ENCODE measurements at places on chromosomes 7 and 10.

DNA sequence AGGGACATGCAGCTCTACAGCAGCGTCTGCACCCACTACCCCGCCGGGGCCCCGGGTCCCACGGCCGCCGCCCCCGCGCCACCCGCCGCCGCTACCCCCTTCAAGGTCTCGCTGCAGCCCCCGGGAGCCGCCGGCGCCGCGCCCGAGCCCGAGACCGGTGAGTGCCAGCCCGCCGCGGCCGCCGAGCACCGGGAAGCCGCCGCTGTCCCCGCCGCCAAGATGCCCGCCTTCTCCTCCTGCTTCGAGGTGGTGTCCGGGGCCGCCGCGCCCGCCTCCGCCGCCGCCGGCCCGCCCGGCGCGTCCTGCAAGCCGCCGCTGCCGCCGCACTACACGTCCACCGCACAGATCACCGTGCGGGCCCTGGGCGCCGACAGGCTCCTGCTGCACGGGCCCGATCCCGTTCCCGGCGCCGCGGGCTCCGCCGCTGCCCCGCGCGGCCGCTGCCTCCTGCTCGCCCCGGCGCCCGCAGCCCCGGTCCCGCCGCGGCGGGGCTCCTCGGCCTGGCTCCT lies 631 bp downstream of the OTUD1 start:
- DNase-seq = no peak

GRCh38 chr10:4770801-4771553 lies 55.0 kb upstream of the AKR1E2 start:
- no peak for DNase-seq

DNA sequence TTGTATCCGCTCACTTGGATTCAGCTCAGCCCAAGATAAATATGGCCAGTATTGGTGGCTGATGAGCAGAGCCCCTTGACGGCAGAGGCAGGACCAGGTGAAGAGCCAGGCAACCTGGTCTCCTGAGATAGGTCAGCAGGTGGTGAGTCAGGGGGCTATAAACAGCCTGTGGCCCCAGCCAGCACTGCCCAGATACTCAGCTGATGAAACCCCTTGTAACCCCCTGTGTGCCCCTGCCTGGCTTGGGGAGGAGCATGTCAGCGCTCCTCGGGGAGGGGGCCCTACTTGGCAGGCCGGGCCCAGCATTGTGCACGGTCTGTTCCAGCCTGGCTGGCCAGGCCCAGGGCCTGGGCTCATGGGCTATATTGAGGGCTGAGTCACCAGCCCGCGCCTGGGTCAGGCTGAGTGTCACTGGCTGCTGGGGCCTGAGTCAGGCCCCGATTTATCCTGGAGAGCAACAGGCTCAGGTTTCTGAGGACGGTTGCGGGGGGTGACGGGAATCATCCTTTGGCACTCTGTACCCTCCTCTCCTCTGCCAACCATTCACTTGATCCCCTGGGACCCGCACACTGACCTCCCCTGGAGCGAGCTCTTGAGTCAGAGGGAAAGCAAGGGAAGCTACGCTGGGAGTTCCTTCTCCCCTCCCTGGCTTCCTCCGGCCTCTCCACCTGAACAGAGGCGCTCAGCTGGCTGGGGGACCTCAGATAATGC lies 2.8 kb upstream of the FLNC start:
- DNase-seq = no peak

DNA sequence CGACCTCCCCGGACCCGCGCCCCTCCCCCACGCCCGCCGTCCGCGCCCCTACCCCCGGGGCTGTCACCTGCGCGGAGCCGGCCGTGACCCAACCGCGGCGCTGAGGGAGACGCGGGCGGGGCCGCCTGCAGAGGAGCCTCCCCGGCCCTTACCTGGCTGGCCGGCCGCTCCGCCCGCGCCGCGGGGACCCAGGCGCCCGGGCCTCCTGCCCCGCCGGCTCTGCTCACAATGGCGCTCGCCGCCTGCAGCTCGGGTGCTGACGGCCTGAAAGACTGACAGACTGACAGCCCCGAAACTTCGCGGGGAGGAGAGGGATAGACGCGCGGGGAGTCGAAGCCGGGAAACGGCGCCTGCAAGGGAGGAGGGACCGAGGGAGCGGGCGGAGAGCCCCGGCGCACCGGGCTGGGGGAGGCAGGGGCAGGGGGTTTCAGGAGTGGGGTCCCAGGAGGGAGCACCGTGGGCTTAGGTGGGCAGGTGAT lies 393 bp downstream of the ZNF467 start:
- peak; percentile 20 for DNase-seq

- no peak for DNase-seq
These were observed 19.4 kb upstream of the ADGRA1 start for GRCh38 chr10:133068111-133069032.
